ENCODE measurements at places on chromosomes 6 and 20. TPM values are rescaled to one million over a fixed set of nuclear protein-coding genes. Genes with fewer than 3 reads are reported as not detected.

- DNase-seq: no peak
Observed at GRCh38 chr6:143286251-143286795, 164.2 kb downstream of the ADAT2 start.

- DNase-seq: no peak
Observed at GRCh38 chr6:142927271-142927580, 17.8 kb downstream of the HIVEP2 start.

DNA sequence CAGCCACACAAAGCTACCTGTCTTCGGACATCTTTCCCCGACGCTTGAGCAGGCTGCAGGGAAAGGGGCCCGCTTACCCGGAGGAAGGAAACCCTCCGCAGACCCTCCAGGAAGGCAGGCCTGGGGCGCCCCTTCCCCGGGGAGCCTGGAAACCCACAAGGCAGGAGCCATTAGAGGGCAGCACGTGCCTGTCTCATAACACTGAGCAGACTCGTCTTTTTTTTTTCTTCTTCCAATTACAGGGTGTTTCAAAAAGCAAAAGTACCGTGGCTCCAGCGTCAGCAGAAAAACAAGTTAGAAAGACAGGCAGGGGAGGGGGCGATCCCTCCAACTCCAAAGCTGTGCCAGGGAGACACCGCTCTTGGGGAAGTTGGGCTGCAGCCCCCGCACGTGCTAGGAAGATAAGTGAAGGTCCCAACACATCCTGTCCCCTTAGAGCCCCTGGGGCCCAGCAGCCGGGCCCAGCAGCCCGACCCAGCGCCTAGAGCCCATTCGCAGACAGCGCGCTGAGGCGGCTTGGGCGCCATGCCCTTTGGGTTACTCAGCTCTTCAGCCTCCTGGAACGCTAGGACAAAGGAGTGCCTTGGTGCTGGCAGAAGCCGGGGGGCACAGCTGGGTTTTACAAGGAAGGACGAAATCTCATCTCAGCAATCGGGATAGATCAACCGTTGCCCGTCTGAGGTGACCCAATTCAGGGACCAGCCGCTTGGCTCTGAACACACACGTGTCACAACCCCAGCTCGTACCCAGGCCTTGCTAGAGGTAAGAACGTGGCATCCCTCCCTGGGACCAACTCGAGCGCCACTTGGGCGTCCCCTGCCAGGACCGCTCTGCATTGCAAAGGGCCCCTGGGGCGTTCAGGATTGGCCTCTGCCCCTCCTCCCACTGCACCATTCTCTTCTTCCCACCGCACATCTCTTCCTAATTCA, 136.3 kb downstream of the LY86 start:
- DNase-seq: peak; percentile 60

DNA sequence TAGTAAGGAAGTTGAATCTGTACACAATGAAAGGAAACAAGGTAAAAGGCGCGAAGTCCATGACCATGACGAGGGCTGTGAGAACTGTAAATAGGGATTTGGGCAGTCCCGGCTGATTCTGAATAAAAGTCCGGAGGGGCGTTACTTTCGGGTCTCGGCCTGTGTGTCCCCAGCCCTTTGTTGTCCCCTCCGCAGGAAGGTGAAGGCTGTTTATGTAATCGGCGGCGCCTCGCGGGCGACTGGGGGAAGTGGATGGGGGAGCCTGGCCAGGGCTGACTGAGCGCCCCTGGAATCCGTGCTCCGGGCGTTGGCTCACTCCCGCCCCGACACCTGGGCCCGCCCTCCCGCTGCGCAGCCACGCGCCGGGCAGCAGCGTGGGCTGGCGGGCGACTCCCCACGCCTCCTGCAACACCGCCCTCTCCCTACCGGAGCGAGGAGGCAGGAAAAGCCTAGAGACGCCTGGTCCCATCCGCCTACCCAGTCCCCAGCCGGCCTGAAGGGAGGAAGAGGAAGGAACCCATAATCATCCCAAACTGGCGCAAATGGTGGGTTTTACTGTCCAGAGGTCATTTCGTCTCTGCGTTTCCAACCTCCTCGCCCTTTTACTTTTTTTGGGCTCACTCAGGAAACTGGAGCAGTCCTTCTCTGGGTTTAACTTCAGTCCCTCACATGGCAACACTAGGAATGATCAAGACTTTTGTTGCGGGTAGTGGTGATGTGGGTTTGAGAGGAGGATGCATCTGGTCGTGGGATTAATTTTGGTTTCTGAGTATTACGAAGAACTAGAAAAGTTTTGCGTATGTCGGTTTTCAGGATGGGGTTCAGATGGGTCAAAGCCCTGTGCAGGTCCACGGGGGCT, 12.1 kb downstream of the TRIM31 start:
- DNase-seq: peak; percentile 73

DNA sequence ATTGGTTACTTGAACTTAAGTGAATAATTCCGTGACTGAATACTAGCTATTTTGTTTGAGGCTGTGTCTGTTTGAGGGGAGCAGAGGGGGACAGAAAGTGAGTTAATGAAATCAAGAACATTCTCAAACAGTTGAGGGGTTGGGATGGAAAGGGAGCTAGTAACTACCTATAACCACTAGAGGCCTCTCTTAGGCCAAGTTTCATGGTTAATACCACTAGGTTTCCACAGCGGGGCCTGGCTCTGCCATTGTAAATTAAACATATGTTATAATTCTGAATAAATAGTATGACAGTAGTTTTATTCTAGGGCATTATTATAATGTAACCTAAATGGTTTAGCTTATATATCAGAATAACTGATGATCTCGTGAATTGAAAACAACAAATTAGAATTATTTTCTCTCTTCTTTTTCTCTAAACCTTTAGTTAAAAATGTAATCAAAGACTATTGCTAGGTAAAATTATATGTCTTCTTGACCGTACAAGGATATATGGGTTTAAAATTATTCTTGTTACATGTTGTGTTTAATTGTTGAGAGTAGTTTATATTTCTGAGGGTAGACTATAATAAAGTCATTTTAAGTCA, 108.1 kb downstream of the BCKDHB start:
- DNase-seq: no peak

NXT1 gene
- total RNA-seq: 42.9 TPM

SLC16A10 gene
- total RNA-seq: 5.4 TPM

SLC35D3 gene
- not detected for total RNA-seq

Data from breast epithelium (tissue), 4 donors.